ENCODE measurements at places on chromosomes 4 and X. TPM values are rescaled to one million over a fixed set of nuclear protein-coding genes. Genes with fewer than 3 reads are reported as not detected.

DNA sequence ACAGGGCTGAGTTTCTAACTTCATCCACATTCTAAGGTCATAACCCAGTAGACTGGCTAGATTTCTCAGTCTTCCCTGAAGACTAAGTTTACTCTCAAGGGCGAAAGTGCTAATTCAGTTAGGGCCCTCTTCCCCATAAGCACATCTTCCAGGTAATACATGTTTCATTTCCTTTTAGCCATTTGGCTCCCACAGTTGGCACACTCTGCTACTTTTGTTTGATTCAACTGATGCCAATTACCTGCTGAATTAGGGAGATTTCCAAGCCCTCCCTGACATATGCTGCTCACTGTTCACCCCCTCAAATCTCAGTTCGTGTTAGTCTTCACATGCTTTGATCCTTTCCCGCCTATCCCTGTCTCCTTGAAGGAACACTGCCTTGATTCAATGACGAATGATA, 17.0 kb upstream of the WDR17 start:
- DNase-seq: no peak

DNA sequence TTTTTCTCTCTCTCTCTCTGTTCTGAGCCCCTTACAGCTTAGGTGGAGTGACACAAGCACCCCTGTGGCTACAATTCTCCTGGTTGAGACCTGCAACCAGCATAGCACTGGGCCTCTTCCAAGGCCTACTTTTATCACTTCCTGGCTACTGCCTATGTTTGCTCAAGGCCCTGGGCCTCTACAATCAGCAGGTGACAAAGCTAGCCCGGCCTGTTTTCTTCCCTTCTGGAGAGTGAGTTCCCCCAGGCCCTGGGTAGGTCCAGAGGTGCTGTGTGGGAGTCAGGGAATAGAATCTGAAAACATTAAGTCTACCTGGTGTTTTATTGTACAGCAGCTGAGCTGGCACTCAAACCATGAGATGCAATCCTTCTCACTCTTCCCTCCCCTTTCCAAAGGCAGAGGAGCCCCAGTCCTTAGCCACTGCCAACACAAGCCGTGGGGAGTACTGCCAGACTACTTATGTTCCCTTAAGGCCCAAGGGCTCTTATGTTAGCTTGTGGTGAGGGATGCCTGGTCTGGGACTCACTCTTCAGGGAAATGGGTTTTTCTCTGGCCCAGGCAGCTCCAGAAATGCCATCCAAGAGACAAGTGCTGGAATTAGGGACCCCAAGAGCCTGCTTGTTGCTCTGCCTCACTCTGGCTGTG, 23.8 kb upstream of the MAGEC3 start:
- DNase-seq: no peak

DNA sequence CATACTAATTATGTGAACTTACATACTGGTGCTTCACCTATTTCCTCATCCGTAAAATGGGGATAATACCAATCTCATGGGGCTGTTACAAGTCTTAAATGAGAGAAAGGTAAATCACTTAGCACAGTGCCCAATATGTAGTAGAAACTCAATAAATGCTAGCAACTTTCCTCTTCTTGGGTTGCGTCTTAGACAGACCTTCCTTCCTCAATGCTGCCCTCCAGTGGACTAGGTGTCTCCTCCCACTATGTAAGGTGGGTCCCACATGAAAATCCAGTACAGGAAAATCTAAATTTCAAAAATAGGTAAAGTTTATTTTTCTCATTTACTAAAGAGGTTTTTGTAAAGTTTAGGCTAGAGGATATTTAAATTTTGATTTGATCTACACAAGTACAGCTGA, 20.6 kb downstream of the ZDHHC9 start:
- DNase-seq: no peak

GRCh38 chr4:156889616-156890594, 81.7 kb downstream of the PDGFC start:
- no peak for DNase-seq

The MAOB gene
- total RNA-seq: not detected

Data from dermis microvascular lymphatic vessel endothelial cell (primary cell).